Putamen (tissue), 1 donor: ENCODE measurements at places on chromosomes 7 and 10.

DNA sequence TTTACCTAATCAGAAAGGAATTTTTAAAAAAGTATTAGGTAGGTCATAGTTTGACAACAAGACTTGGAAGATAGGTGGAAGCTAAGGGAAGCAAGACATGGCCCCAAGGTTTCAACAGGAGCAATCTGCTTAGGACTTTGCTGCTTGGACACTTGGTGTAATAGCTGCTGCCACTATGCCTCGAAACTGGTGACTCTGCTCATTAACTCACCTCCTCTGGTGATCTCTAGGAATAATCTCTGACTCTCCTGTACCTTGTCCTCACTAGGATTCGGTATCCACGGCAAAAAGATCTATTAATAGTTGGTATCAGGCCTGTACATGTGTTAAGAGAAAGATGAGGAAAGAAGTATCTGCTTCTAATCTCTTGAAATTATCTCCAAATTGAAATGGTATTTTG, 53.1 kb downstream of the PTEN start:
- no peak for DNase-seq

GRCh38 chr7:148783801-148784527, 85.3 kb downstream of the CUL1 start:
- no peak for DNase-seq

DNA sequence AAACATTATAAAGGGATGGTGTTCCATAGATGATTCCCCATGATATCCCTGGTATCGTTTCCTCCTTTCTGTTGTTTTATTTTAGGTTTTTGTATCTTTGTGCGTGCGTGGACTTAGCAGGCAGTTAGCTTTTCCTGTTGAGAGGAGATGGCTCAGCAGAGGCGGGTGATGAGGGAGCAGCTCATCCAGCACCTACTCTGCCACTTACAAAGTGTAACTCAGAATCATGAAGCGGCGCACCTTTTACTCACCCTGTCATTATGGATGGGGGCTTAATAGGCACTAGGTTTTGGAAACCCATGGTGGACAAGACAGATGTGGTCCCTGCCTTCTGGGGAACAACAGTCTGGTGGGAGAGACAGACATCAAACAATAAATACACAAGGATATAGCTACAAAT, 17.1 kb downstream of the FAM241B start:
- peak; percentile 26 for DNase-seq

- DNase-seq = no peak
These were observed 67.4 kb downstream of the ZNF438 start for GRCh38 chr10:30963992-30964930.

DNA sequence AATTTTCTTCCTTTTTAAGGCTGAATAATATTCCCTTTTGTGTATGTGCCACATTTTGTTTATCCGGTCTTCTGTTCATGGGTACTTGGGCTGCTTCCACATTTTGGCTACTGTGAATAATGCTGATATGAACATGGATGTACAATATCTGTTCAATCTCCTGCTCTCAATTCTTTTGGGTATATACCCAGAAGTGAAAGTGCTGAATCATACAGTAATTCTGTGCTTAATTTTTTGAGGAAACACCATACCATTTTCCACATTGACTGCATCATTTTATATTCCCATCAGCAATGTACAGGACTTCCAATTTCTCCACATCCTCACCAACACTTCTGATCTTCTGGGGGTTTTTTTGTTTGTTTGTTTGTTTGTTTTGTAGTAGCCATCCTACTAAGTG, 135.0 kb upstream of the INHBA start:
- no peak for DNase-seq

- DNase-seq = no peak
These were observed 21.8 kb downstream of the MORN4 start for GRCh38 chr10:97611473-97611872.
